ENCODE measurements at places on chromosomes 3 and 15. TPM values are rescaled to one million over a fixed set of nuclear protein-coding genes. Genes with fewer than 3 reads are reported as not detected.

The PAK6 gene
- total RNA-seq, result 19.9 TPM

The NOX5 gene
- total RNA-seq, result 0.74 TPM

DNA sequence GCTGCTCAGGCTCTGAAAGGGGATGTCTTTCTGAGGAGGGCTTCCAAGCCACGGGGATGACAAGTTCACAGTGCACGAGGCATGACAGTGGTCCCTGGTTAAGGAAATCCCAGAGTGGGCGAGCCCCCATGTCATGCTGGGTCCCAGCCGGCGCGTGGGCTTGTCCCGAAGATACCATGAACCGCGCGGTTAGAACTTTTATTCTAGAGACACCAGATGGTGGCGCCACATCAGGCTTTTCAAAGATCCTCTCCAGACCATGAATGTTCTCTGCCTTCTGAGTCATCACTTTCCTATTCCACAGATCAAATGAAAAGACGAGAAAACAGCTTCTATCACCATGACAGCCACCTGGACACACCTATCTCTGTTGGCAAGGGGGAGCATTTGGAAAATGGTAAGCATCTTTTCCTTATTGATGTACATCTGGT, 227.8 kb upstream of the LYSMD4 start:
- H3K4me1 ChIP-seq, result peaks cover 8% of the 10 kb centered on the region
- no peak overlapping the region for H3K27ac ChIP-seq
- H3K27me3 ChIP-seq, result no peaks in the 10 kb centered on the region
- DNase-seq, result peak; percentile 70

The HYAL1 gene
- total RNA-seq, result 17.7 TPM

DNA sequence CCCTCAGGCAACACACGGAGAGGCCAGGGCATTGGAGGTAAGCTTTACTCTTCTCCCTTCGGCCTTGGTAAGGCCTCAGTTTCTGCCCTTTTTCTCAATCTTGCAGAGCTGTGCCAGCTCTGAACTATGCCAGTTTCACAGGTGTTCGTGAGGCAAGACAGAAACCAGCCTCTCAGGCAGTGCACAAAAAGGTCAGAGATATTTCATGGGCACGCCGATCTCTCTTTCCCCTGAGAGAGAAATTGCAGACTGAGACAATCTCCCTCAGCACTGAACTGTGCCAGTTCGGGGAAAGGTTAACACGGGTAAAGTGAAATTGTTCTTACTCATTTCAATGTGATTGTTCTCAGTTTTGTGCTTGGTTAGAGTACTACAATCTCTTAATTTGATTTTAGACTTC, 88.5 kb downstream of the GMNC start:
- H3K4me3 ChIP-seq, result no peak overlapping the region
- no peaks in the 10 kb centered on the region for H3K36me3 ChIP-seq
- no peak for DNase-seq
- no peaks in the 10 kb centered on the region for H3K4me1 ChIP-seq
- H3K27me3 ChIP-seq, result no peaks in the 10 kb centered on the region

DNA sequence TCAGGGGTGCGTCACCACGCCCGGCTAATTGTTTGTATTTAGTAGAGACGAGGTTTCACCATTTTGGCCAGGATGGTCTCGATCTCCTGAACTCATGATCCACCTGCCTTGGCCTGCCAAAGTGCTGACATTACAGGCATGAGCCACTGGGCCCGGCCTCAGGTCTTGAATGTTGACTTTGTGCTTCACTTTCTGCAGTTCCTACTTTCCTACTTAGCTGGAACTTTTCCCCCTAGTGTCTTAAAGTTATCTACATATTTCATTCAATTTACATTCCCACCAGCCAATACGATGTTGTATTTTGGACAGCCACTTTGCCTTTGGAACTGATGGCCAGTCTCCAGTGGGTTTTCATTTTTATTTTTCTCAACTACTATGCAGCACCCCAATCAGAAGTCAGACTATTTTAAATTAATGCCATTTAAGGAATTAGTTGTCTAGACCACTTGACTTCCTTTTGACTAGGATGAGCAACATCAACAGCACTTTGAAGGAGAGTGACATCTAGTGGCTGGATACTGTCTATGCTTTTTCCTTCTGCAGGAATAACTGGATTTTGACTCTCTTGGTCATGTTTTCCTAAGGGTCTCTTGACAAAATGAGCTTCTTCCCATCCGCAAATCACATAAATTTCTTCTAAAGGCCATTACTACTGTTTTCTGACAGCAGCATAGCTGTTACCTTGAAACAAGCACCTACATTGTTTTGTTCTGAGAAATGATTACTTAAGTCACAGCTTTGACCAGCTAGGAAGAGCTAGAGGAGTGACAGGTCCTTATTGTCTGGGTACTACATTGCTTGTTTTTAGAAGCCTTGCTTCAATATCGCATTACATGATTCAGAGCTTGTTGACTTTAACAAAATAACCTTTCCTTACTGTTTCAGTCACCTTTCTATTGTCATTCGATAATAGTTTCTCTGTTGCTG, 140.2 kb downstream of the ITPR1 start:
- no peak overlapping the region for H3K4me3 ChIP-seq
- H3K27me3 ChIP-seq, result no peaks in the 10 kb centered on the region
- DNase-seq, result no peak
- no peaks in the 10 kb centered on the region for H3K4me1 ChIP-seq
- H3K27ac ChIP-seq, result no peak overlapping the region
- no peaks in the 10 kb centered on the region for H3K36me3 ChIP-seq

The KIF23 gene
- 7.4 TPM for total RNA-seq

DNA sequence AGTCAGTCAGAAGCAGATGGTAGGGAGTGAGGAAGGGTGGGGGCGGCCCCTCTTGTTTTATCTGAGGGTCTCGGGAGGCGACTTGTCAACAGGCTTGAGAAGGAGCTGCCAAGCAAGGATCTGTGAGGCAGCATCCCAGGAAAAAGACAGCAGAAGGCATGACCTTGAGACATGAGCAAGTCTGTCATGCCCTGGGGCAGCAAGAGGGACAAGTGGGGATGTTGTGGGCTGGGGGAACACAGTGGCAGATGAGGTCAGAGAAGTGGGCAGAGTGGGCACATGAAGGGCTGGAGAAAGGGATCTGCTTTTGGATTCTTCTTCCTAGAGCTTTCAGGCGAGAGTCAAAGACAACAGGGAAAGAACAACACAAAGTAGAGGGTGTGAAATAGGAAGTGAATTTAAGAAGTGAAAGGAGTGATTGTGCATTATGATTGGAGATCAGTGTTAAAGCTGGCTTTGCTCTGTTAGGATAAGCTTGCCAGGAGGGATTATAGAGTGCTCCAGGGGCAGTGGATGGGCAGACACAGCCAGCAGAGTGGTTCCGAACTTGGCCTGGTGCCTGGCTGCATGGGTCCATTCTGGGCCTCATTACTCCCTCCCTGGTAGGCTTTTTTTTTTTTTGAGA, 73.3 kb downstream of the USP13 start:
- no peaks in the 10 kb centered on the region for H3K4me1 ChIP-seq
- H3K27ac ChIP-seq, result no peak overlapping the region
- H3K4me3 ChIP-seq, result no peak overlapping the region
- peaks cover 10% of the 10 kb centered on the region for H3K36me3 ChIP-seq

DNA sequence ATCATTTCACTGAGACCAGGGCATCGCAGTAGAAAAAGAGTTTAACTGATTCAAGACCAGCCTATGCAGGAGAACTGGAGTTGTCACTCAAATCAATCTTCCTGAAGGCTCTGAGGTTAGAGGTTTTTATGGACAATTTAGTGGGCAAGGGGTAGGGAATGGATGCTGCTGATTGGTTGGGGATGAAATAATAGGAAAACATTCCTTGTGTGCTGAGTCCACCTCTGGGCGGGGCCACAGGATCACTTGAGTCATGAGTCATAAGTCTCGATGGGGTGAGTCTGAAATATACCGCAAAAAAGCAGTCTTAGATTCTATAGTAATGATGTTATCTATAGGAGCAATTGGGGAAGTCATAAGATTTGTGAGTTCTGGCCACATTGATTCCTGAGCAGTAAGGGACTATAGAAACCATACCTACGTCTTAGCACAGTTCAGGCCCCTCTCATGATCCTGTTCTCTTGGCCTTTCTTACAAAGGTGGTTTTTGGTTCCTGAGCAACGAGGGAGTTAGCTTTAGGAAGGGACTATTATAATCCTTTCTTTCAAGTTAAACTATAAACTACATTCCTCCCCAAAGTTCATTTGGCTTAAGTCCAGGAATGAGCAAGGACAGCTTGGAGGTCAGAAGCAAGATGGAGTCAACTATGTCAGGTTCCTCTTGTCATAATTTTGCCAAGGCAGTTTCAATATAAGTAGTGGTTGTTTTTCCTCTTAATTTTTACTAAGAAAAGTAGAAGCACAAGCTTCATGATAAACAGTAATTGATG, 2.7 kb upstream of the OPA1 start:
- no peak overlapping the region for H3K4me3 ChIP-seq
- H3K27ac ChIP-seq, result no peak overlapping the region
- H3K36me3 ChIP-seq, result no peaks in the 10 kb centered on the region
- no peaks in the 10 kb centered on the region for H3K27me3 ChIP-seq
- peaks cover 24% of the 10 kb centered on the region for H3K4me1 ChIP-seq

The MYH15 gene
- total RNA-seq, result not detected

GRCh38 chr15:66573348-66573718, 7.5 kb upstream of the LCTL start:
- H3K27me3 ChIP-seq, result no peaks in the 10 kb centered on the region
- no peak overlapping the region for H3K27ac ChIP-seq
- H3K36me3 ChIP-seq, result no peaks in the 10 kb centered on the region
- no peak for DNase-seq
- H3K4me3 ChIP-seq, result no peak overlapping the region

GRCh38 chr15:71761649-71762048, 48.7 kb upstream of the NR2E3 start:
- no peaks in the 10 kb centered on the region for H3K36me3 ChIP-seq
- no peak for DNase-seq
- H3K27ac ChIP-seq, result no peak overlapping the region

DNA sequence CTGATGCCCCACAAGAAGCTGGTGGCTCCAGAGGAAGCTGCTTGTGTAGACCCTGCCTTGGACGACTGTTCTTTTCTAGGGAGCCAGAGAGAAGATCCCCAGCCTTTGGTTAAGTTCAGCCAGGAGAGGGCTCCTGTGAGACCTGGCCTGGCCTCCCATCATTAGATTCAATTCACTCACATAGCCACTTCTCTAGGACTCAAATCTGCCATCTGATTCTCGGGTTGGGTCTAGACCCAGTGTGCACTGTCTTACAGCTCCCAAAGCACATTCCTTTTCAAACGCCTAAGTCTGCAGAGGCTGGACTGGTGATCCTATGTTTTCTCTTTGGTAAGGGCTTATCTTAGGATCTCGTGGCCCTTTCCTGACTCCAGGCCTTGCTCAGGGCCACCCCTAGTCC, 81.7 kb upstream of the NPHP3 start:
- no peak overlapping the region for H3K27ac ChIP-seq
- H3K4me3 ChIP-seq, result no peak overlapping the region
- no peaks in the 10 kb centered on the region for H3K27me3 ChIP-seq
- no peaks in the 10 kb centered on the region for H3K4me1 ChIP-seq
- H3K36me3 ChIP-seq, result no peaks in the 10 kb centered on the region
- DNase-seq, result no peak

The HHLA2 gene
- not detected for total RNA-seq

The ZPLD1 gene
- not detected for total RNA-seq

DNA sequence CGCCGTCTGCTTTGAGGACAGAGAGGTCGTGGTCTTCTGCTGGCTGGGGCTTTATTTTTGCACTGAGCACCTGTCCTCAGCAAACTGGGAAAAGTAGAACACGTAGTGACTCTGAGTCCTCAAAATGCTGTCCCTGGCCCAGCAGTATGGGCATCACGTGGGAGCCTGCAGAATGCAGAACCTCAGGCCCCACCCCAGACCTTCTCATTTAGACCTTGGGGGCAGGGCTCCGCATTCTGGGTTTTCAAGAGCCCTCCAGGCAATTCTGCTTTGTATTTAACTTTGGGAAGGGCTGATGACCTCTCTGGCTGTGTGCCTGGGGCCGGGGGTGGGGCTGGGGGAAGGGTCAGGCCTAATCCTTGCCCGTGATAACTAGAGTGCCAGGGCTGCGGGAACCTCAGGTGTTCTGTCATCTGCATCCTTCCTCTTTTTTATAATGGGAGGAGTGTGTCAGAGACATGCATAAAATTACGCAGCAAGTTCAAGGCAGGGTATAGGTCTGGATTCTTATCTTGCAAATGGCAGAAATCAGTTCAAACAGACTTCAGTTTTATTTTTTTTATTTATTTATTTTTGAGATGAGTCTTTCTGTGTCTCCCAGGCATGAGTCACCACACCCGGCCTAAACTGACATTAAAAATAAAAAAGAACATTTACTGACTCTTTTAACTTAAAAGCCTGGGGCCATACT, 11.1 kb downstream of the SLC6A6 start:
- H3K4me3 ChIP-seq, result no peak overlapping the region
- H3K27me3 ChIP-seq, result no peaks in the 10 kb centered on the region
- H3K27ac ChIP-seq, result peak overlapping the region; percentile 43
- H3K36me3 ChIP-seq, result peaks cover 6% of the 10 kb centered on the region
- no peak for DNase-seq
- peaks cover 43% of the 10 kb centered on the region for H3K4me1 ChIP-seq

DNA sequence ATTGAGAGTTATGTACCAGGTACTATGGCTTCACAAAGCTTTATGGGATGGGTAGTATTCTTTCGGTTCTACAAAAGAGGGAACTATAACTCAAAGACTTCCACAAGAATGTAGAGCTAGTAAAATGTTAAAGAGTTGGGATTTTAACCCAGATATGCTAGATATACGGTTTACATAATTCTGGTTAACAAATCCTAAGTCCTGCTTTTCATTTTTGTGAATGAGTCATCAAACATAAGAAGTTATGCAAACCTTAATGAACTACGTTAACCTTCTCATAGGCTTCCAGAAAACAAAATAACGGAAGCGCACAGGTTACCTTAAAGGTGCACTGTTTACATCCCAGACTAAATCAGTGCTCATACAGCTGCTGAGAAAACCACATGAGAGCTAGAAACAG, 1049.3 kb downstream of the MCTP2 start:
- no peak overlapping the region for H3K27ac ChIP-seq
- no peaks in the 10 kb centered on the region for H3K27me3 ChIP-seq
- peaks cover 18% of the 10 kb centered on the region for H3K4me1 ChIP-seq
- no peaks in the 10 kb centered on the region for H3K36me3 ChIP-seq
- no peak overlapping the region for H3K4me3 ChIP-seq
- DNase-seq, result no peak

DNA sequence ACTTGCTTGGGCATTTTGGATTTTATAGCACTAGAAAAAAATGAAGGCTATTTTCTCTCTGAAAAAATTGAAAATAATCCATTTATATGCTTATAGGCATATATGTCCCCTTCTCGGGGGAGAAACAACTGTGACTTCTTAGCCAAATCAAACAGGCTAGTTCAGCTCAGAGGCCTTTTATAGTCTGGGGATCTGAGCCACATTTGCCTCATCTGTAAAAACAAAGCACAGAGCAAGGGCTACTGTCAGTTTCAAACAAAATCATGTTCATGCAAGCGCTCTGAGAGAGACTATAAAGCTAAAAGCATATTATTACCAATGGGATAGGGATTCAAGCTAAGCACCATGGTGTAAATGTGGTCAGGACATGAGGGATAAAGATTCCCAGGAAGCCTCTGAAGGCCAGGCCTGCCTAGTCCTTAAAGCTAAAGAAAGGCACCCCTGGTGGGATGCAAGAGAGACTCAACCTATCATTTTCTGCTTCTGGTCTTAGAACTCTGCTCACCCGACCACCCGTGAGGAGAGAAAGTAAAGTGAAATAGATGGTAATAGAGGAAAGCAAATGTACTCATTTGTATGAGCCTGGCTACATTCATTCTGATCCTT, 51.0 kb upstream of the IL12A start:
- no peaks in the 10 kb centered on the region for H3K4me1 ChIP-seq
- H3K27ac ChIP-seq, result no peak overlapping the region
- no peaks in the 10 kb centered on the region for H3K36me3 ChIP-seq
